Cardiac ventricle fibroblast (primary cell): ENCODE measurements at places on chromosomes 6 and 20. TPM values are rescaled to one million over a fixed set of nuclear protein-coding genes. Genes with fewer than 3 reads are reported as not detected.

Gene TULP1
- total RNA-seq: not detected in 2 replicates

Gene HMGA1
- 192 and 215 TPM in 2 replicates for total RNA-seq

Gene TBX18
- total RNA-seq: 21.2 and 23.6 TPM in 2 replicates

Gene PRDM13
- total RNA-seq: not detected in 2 replicates

Gene HLA-DPB1
- 4.1 and 10.1 TPM in 2 replicates for total RNA-seq

Gene BTNL2
- total RNA-seq: not detected in 2 replicates

Gene C6orf52
- not detected in 2 replicates for total RNA-seq

Gene RNF114
- 84.6 and 128 TPM in 2 replicates for total RNA-seq

Gene RRAGD
- 0.20 and 0.75 TPM in 2 replicates for total RNA-seq

Gene CRISP3
- total RNA-seq: not detected in 2 replicates

Gene SPATS1
- not detected in 2 replicates for total RNA-seq

Gene SOBP
- total RNA-seq: 12.8 and 13.7 TPM in 2 replicates

Gene FLRT3
- total RNA-seq: not detected in 2 replicates

Gene ULBP2
- 0.62 and 1.8 TPM in 2 replicates for total RNA-seq

Gene SLC13A3
- total RNA-seq: 2.5 and 3.4 TPM in 2 replicates

Gene MUC22
- not detected in 2 replicates for total RNA-seq

Gene PTPRK
- total RNA-seq: 21.7 and 21.8 TPM in 2 replicates
